ENCODE measurements at places on chromosomes 7 and 10.

DNA sequence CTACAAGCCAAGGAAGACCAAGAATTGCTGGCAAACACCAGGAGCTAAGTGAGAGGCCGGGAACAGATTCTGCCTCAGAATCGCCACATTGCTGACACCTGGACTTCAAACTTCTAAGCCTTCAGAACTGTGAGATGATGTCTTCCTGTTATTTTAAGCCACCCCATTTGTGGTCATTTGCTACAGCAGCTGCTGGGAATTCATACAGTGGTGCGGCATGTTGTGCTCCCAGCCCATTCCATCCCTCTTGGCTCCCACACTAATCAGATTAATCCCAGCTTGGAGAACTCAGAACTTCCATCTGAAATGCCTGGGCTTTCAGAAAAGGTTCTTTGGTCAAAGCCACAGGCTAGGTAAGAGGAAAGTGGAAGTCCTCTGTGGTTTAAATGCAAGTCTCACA is 24.9 kb downstream of the TCAF1 start:
- no peak for DNase-seq

DNA sequence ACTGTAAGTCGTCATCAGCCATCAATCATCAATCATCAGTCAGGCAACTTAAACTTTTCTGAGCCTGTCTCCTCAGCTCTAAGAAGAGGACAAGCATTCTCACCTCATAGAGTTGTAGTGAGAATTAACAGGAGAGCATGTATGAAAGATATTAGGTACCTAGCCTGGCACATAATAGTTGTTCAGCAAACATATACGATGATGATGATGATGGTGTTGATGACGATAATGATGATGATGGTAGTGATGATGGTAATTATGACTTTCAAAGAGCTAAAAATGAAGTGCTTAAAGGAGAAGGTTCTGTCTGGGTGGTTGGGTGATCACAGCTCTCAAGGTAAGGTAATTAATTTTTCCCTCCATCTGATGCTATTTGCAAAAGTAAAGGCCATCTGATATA is 55.1 kb upstream of the ADRB1 start:
- no peak for DNase-seq

- no peak for DNase-seq
Observed at GRCh38 chr10:35745617-35746403, 103.7 kb upstream of the FZD8 start.

- no peak for DNase-seq
Observed at GRCh38 chr7:133545618-133546017, 292.7 kb downstream of the EXOC4 start.

DNA sequence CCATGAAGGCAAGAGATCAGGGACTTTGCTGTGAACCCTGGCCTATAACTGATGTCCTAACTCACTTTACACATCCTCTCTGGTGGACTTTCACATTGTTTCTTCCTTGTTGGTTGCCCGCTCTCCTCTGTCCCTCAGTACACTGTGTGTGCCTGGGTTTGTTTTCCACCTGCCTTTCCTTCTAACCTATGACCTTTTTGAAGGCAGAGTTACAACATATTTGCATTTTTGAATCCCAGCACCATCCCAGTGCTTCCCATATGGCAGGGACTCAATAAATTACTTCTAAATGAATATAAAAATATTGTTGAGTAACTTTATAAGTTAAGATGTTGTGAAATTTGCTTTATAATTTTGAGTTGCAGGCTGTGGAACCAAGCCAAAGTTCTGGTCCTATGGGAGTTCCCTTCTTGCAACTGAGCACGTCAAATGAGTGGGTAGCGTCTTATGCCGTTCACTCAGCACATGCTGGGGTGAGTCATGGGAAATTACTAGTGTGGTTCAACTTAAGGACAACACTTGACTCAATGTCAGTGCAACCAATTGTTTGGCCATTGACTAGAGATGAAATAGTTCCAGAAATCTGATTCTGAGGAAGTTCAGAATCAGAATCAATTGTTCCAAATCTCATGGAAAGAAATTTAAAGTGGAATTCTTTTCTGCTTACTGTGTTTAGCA is 250.9 kb downstream of the TWIST1 start:
- DNase-seq, result no peak

DNA sequence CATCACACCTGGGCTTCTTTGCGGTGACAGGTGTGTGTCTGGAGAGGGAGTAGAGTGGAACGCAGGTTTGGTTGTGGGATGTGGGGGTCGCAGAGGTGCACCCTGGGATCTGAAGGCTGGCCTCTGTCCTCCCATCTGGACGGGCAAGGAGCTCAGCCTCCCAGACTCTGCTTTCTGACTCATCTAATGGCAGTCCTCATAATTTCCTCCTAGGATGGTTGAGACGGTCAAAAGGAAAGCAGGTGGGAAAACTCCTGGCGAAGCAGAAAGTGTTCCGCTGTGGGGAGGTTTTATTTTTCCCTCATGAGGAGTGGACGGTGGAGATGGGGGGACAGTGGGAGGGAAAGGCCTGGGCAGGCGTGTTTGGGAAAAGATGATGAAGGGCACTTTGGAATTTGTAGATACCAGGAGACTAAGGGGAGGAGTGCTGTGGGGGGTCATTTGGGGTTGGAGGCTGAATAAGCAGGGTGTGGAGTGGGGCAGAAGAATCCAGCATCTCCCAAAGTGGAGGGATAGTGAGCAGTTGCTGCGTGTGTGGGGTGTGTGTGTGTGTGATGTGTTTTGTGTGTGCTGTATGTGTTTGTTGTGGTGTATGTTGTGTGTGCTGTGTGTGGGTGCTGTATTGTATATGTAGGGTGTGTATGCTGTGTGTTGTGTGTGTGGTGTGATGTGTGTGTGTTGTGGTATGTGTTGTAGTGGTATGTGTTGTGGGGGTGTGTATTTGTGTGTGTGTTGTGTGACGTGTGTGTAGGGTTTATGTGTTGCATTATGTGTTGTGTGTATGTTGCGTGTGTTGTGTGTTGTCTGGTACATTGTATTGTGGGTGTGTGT is 97.2 kb upstream of the PODXL start:
- DNase-seq, result no peak

DNA sequence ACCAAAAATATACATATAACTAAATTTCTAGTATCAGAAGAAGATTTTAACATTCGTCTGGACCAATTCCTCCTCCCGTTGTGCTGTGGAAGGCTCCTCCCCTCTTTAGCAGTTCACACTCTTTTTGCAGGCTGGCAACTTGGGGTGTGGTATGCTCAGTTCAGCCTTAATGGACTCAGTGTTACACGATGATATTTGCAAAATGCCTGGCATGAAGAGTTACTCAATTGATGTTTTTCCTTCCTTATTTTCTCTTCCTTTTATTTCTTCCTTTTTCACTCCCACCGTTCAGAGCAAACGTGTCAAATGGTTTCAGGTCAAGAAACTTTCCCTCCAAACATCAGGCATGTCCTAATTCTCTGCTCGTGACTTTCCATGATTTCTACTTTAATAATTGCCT is 248.3 kb downstream of the PHF14 start:
- no peak for DNase-seq

DNA sequence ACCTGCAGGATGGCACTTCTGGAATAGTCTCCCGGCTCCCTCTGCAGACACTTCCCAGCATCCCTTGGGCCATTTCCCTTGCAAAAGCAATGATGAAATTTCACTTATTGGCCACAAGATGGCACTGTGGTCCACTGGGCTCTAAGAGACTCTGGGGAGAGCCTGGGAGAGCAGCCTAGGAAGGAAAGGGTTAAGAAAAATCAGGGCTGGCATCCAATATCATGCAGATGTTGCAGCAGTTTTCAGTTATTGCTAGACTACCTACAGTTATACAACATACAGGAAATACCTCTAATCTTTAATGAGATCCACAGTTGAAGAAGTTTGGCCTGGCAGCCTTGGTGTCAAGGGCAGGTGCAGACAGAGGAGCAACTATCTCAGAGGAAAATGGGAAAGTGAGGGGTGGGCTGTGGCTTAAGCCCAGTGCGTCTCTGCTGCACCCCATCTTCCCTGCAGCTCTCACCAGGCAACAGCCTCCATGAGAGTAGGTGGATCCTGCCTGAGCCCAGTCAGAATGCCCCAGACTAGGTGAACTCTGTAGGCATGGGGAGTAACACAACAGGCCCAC is 100.2 kb upstream of the PRSS58 start:
- peak; percentile 57 for DNase-seq

DNA sequence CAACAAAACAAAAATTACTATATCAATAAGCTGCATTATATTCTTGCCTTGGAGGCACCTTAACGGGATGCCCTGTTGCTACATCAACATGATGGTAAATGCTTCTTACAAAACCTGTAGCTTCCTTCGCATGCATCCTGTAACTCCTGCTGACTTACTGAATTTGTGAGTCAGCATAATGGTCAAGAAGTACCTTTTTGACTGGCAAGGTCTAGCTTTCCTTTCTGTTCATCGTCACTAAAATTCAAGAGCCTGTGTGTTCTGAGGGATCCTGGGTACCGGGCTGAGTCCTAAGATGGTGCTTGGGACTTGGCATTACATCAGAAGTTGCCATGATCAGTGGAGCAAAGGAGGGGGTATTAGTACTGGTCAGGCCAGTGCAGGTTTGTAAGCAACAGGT is 4.9 kb downstream of the PFKFB3 start:
- no peak for DNase-seq

DNA sequence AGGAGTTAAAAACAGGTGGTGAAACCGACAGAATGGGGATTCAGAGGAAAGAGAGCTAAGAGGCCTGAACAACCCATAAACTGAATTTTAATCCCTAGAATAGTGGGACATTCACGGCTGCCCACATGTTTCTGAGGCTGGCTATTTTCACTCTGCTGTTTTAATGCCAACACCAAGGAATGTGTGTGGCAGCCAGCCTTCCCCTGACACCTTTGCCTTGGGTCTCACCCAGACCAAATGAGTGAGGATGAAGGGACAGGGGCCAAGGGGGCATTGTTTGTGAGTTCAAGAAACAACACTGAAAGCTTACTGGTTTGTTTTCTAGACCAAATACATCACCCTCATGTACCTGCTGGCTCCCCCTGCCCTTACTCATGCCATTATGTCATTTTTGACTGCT is 164.3 kb downstream of the JAZF1 start:
- DNase-seq, result no peak

DNA sequence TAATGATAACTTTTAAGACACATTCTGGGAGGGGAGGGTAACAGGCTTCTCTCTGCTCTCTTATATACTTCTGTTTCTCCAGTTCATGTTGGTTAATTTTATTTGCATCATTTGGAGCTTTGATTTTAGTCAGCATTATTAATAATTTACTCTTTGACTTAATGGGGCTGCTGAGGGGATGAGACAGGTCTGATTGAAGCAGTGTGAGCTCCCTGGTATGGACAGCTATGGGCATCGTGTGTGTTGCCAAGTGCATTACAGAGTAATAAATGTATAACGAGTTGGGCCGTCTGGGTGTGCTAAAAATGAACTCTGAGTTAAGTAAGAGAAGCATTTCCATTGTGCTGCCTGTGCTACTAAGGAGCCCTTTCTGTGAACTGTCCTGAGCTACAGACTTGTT is 31.7 kb upstream of the IKZF1 start:
- DNase-seq, result no peak

GRCh38 chr10:125961743-125962142 is 65.4 kb downstream of the FANK1 start:
- no peak for DNase-seq

DNA sequence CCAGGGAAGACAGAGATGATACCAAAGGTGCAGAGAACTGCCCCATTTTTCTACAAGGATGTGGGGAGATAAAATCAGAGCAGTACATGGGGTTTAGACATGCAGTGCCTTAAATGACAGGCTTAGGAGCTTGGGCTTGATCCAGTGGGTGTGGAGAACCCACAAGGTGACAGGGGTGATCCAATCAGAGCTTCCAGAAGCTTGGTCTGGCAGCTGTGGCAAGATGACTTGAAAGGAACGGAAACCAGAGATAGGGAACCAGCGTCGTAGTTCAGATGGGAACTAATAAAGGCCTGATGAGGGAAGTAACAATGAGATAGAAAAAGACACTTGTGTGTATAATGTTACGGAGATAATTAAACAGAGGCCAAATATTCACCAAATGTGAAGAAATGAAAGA is 80.7 kb downstream of the SLC37A3 start:
- no peak for DNase-seq

GRCh38 chr10:124892031-124892430 is 49.9 kb upstream of the ZRANB1 start:
- no peak for DNase-seq

- DNase-seq, result no peak
Observed at GRCh38 chr7:81769891-81770727, at the start of gene HGF. Gene HGF (minus strand): TSS chr7:81770047. CDS start chr7:81769971, 76 bp downstream.

DNA sequence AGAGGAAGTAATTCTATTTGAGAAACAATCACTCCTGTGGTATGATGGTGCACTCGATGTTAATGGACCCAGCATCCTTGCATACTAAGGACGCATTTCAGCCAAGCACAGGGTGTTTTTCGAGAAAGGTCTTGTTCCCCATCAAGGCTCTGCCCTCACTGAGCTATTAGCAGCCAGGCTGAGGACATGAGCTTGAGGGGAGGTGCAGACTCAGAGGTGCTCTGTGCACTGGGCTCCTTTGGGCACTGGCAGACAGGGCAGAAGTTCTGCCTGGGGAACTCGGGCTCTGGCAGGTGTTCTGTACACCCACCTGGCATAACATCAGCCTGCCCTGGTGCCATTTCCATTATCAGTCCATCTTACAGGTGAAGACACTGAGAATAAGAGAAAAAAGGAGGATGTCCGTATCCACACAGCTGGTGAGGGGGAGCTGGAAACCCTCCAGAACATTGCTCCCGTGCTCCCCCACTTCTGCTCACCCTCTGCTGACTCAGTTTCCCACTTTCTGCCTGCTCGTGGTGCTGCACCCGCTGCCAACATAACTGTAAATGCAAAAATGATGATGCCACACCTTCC is 92.7 kb upstream of the RET start:
- DNase-seq, result no peak

DNA sequence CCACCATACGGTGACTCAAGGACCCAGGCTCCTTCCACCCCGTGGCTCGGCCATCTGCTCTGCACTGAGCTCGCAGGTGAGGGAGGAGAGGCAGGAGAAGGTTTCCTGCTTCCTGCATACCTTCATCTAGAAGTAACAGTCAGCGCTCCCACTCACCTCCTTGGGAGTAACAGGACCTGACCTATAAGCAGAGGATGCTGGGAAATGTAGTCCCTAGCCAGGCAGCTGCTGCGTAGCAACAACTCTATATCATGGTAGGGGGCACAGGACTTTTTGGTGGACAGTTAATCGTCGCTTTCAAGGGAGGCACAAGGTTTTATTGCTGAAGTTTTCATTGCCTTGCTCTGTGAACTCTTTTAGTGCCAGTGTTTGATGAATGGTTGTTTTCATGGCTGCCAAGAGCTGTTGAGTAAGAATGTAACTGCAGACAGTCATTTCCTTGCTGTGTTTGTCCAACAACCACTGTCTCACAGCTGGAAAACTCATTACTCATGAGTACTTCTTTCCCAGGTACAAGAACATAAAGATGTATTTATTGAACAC is 10.2 kb upstream of the ZFYVE27 start:
- DNase-seq, result no peak

All from retina (tissue), 1 donor.